HCT116 (cell line): ENCODE measurements at places on chromosomes 2 and 18. TPM values are rescaled to one million over a fixed set of nuclear protein-coding genes. Genes with fewer than 3 reads are reported as not detected.

The PLGLB1 gene
- total RNA-seq = 1.3 TPM

The IL37 gene
- total RNA-seq = not detected

The FBXO15 gene
- total RNA-seq = 1.1 TPM

The TWIST2 gene
- total RNA-seq = not detected

The NETO1 gene
- total RNA-seq = not detected

The KCNJ3 gene
- total RNA-seq = not detected

The ASPRV1 gene
- 1.1 TPM for total RNA-seq

The UGT1A5 gene
- not detected for total RNA-seq

The IL1A gene
- total RNA-seq = 0.10 TPM

The NAB1 gene
- total RNA-seq = 43.8 TPM

The NT5C1B gene
- not detected for total RNA-seq

The CCT4 gene
- total RNA-seq = 316 TPM

The EPHA4 gene
- 3.5 TPM for total RNA-seq

The ROCK1 gene
- total RNA-seq = 38.1 TPM

The HOXD1 gene
- total RNA-seq = not detected

The DAW1 gene
- total RNA-seq = 0.20 TPM

GRCh38 chr2:28250006-28250405 lies 142.7 kb upstream of the FOSL2 start:
- H3K36me3 ChIP-seq = no peaks in the 10 kb centered on the region
- DNase-seq = peak; percentile 8
- no peak overlapping the region for H3K27ac ChIP-seq
- peaks cover 3% of the 10 kb centered on the region; the same call in 1 of the 2 replicates for H3K4me1 ChIP-seq
- no peaks in the 10 kb centered on the region for H3K27me3 ChIP-seq
- H3K4me3 ChIP-seq = no peak overlapping the region

GRCh38 chr18:10023853-10024570 lies 110.2 kb downstream of the VAPA start:
- no peak overlapping the region for H3K4me3 ChIP-seq
- no peaks in the 10 kb centered on the region for H3K36me3 ChIP-seq
- no peak for DNase-seq
- no peaks in the 10 kb centered on the region for H3K4me1 ChIP-seq

GRCh38 chr2:134348239-134348638 lies 94.4 kb downstream of the MGAT5 start:
- no peak for DNase-seq
- H3K4me3 ChIP-seq = no peak overlapping the region
- no peaks in the 10 kb centered on the region for H3K4me1 ChIP-seq
- no peak overlapping the region for H3K27ac ChIP-seq
- no peaks in the 10 kb centered on the region for H3K27me3 ChIP-seq

- no peaks in the 10 kb centered on the region for H3K27me3 ChIP-seq
- H3K4me1 ChIP-seq = no peaks in the 10 kb centered on the region
- DNase-seq = no peak
- H3K36me3 ChIP-seq = no peaks in the 10 kb centered on the region
- H3K27ac ChIP-seq = no peak overlapping the region
- no peak overlapping the region for H3K4me3 ChIP-seq
Measured at GRCh38 chr2:208062961-208063360, 37.6 kb upstream of the PLEKHM3 start.

DNA sequence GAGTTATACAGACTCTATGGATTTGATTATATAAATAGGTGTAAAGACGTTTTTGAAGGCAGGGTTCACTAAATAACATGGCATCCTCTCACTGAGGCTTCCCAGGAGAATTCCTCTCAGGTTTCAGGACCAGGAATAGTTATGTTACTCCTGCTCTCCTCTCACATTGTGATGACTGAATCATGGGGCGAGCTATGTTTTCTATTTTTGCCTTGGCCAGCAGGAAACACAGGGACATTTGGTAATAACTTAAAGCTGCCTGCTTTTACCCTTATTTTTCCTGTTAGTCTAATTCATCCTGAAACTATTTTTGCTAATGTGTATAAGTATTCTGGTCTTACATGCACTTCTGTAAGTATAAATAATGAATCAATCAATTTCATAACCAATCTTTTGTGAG lies 115.3 kb upstream of the ITGB6 start:
- no peak overlapping the region for H3K4me3 ChIP-seq
- H3K36me3 ChIP-seq = no peaks in the 10 kb centered on the region
- H3K27me3 ChIP-seq = no peaks in the 10 kb centered on the region
- H3K27ac ChIP-seq = no peak overlapping the region
- no peaks in the 10 kb centered on the region for H3K4me1 ChIP-seq

DNA sequence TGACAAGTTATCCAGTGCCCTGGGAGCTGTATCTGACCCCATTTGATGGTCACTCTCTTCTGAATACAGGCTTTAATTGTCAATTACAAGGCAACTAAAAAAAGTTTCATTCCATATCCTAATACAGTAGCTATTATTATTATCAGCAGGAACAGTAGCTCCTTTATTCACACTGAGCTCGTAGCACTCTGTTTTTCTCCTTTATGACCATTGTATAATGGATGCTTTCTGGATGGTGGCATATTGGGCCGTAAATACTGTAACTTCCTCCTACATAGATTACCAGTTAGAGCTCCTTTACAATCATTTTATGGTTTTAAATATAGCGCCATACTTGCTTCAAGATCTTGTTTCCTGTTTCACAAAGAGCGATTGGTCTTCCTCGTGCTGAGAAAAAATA lies 1040.3 kb downstream of the TSN start:
- no peaks in the 10 kb centered on the region for H3K27me3 ChIP-seq
- no peak overlapping the region for H3K4me3 ChIP-seq
- H3K36me3 ChIP-seq = no peaks in the 10 kb centered on the region
- DNase-seq = no peak
- H3K27ac ChIP-seq = no peak overlapping the region

GRCh38 chr2:25374411-25374810 lies 32.7 kb upstream of the DNMT3A start:
- peaks cover 12% of the 10 kb centered on the region for H3K4me1 ChIP-seq
- no peaks in the 10 kb centered on the region for H3K36me3 ChIP-seq
- no peaks in the 10 kb centered on the region for H3K27me3 ChIP-seq
- no peak for DNase-seq

DNA sequence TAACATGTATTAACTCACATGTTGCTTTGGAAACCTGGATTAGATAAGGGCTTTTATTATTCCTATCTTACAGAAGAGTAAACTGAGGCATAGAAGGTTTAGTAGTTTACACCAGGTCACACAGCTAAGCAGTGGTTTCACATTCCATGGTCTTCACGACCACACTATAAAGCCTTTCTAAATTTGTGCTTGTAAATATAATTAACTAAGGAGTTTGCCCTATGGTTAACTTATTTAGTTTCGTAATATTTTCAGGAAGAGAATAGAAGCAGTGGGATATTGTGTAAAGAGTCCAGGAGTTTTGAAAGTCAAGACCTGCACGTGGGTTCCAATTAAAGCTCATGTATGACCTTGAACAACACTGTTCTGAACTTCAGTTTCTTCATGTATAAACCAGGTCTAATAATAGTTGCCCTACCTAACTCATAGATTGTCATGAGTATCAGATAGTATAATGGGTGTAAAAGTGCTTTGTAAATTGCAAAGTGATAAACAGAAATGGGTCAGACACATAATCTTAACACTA lies 19.5 kb upstream of the SOS1 start:
- DNase-seq = no peak
- H3K27me3 ChIP-seq = no peaks in the 10 kb centered on the region
- H3K36me3 ChIP-seq = no peaks in the 10 kb centered on the region
- no peak overlapping the region for H3K4me3 ChIP-seq
- H3K27ac ChIP-seq = no peak overlapping the region
- H3K4me1 ChIP-seq = no peaks in the 10 kb centered on the region

DNA sequence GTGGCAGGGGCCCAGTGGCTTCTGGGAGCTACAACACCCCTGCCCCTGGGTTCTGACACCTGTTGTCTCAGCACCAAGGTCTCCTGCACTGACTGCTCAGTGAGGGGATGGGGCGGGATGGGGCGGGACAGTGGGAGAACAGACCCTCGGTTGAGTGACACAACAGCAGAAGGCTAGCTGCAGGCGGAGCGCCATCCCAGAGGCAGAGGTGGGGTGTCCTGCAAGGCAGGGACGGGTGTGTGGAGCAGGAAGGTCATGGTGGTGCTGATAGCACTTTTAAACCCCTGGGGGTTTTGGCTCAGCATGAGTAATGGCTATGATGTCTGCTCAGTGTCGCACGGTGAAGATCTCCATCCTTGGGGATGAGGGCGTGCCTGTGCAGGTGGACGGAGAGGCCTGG lies 105.1 kb downstream of the DGKD start:
- no peak overlapping the region for H3K27ac ChIP-seq
- no peaks in the 10 kb centered on the region for H3K27me3 ChIP-seq
- no peak for DNase-seq
- peaks cover 26% of the 10 kb centered on the region; the same call in 1 of the 2 replicates for H3K36me3 ChIP-seq
- H3K4me3 ChIP-seq = no peak overlapping the region

DNA sequence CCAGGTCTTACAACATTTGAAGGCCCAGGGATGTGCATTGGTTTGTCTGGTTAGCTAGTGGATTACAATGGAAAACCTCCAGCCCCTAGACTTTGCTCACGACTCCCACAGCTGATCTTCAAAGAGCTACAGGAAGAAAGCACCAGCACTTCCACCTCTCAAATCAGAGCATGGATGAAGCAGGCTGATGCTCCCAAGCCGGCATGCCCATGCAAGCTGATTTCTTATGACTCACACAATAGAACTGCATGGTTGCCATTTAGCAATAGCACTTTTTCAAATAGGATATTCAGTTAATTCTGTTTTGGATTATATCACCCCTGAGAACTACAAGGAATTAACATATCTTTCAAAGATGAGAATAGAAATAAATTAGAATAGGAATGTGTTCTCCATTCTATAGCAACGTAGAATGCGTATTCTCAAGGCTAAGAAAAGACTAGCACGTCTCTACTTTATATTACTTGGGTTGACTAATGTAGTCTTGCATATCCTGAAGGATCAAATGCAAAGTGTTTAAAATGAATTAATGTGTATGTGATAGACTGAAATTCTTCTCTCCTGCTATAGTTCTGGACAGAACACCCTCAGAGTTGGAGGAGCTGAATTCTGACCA lies 292.4 kb downstream of the TRIB2 start:
- DNase-seq = no peak
- H3K4me1 ChIP-seq = no peaks in the 10 kb centered on the region; the same call in 1 of the 2 replicates
- no peaks in the 10 kb centered on the region for H3K36me3 ChIP-seq

GRCh38 chr2:35099342-35099741 lies 1256.2 kb upstream of the CRIM1 start:
- no peak overlapping the region for H3K27ac ChIP-seq
- H3K4me1 ChIP-seq = no peaks in the 10 kb centered on the region

DNA sequence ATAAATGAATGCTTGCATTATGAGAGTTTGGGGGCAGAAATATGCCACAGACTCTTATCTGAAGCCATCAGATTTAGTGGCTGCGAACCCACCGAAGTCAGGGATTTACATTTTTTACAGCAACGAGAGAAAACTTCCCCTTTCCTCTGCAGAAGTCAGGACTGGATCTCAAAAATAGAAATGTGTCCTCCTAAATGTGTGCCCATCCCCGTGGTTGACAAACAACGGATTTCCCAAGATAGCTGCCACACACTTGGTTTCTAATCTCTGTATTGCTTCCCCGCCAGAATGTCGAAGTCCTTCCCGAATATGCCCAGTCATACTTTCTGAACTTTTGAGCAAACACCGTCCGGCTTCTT lies 879 bp upstream of the ADAM23 start:
- H3K4me3 ChIP-seq = no peak overlapping the region
- no peak for DNase-seq
- H3K27ac ChIP-seq = no peak overlapping the region
- H3K4me1 ChIP-seq = 0 out of 2 replicates have a peak, but pooled peaks cover 6% of the 10 kb centered on the region
- no peaks in the 10 kb centered on the region for H3K36me3 ChIP-seq

DNA sequence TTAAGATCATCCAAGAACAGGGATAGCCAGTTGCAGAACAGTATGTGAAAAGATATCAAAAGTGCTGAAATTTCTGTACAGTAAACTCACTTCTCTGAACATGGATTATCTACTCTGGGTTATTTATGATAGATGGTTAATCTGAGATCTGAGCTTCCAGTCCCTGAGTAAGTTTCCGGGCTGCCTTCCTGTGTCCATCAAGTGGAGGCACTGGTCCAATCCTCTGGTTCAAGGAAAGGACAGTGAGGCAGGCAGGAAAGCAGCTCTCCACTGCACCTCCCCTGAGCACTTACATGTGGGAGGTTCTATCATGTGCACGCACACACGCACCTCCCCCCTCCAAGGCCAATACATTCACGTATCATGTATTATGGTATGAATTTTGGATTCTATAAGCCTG lies 32.5 kb downstream of the GPR45 start:
- no peaks in the 10 kb centered on the region for H3K4me1 ChIP-seq
- H3K27me3 ChIP-seq = no peaks in the 10 kb centered on the region
- no peak overlapping the region for H3K27ac ChIP-seq
- peaks cover 27% of the 10 kb centered on the region; the same call in 1 of the 2 replicates for H3K36me3 ChIP-seq

GRCh38 chr2:65361623-65362022 lies 70.8 kb downstream of the SPRED2 start:
- H3K4me3 ChIP-seq = no peak overlapping the region
- no peak overlapping the region for H3K27ac ChIP-seq
- no peaks in the 10 kb centered on the region for H3K36me3 ChIP-seq
- no peak for DNase-seq

GRCh38 chr18:22466608-22467395 lies 49.1 kb upstream of the CTAGE1 start:
- peaks cover 31% of the 10 kb centered on the region for H3K4me1 ChIP-seq
- peak; percentile 10 for DNase-seq
- H3K4me3 ChIP-seq = peak overlapping the region; percentile 30
- no peaks in the 10 kb centered on the region for H3K36me3 ChIP-seq

DNA sequence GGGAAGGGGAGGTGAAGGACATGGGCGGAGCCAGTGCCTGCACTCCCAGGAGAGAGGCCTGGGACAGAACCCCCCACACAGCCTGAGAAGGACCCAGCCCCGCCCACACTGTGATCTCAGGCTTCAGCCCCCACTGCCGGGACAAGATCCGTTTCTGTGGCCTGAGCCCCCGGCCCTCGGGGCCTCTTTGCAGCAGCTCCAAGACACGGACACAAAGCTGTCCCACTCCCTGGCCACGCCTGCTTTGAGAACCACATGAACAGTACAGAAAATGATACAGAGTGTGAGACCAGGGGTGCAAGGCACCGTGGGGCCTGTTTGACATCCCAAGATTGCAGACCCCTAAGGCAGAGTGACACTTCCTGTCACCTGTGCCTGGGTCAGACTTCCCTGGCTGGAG lies 74.5 kb downstream of the TWIST2 start:
- H3K4me1 ChIP-seq = no peaks in the 10 kb centered on the region
- H3K27me3 ChIP-seq = no peaks in the 10 kb centered on the region
- H3K36me3 ChIP-seq = no peaks in the 10 kb centered on the region
- H3K4me3 ChIP-seq = no peak overlapping the region
